ENCODE measurements at places on chromosomes 2 and 18.

GRCh38 chr2:188893972-188894371 is 80.2 kb upstream of the COL3A1 start:
- DNase-seq = no peak

GRCh38 chr18:33916200-33916599 is 308.5 kb downstream of the NOL4 start:
- no peak for DNase-seq

GRCh38 chr18:11950824-11951223 is 30.5 kb upstream of the IMPA2 start:
- DNase-seq = no peak

DNA sequence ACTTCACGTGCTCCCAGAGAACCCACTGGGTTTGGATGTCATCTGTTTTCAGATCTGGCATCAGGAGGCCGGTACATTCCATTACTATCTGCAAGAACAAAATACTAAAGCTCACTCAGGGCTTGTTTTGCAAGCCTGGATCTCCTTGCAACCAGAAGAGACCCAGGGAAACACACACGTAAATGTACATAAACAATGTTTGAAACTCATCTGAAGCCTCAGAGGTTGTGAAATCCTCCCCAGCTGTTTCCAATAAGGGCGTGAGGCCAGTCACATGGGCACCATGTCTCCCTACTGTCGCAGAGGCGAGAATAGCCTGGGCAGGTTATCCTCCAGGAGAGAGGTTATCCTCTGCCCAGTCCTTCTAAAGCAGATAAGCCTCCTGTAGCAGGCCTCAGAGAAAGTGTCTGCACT is 186.9 kb downstream of the GFPT1 start:
- DNase-seq = no peak

GRCh38 chr2:231129216-231129615 is 4.4 kb upstream of the HTR2B start:
- DNase-seq = no peak

- peak; percentile 83 for DNase-seq
Measured at GRCh38 chr2:143545949-143546255, 416.7 kb downstream of the ARHGAP15 start.

DNA sequence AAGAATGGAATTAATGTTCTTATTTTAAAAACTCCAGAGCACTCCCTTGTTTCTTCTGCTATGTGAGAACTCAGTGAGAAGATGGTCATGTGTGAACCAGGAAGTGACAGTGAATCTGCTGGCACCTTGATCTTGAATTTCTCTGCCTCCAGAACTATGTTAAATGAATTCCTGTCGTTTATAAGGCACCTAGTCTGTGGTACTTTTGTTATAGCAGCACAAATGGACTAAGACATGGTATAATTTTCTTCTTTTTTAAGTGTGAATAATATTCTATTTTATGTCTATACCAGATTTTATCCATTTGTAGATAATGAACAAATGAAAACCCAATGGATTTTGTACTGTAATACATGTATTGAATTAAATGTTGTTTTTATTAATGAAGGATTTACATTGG is 601.9 kb upstream of the REG3G start:
- DNase-seq = no peak

- DNase-seq = no peak
Measured at GRCh38 chr2:149568138-149568537, 19.4 kb downstream of the MMADHC start.

DNA sequence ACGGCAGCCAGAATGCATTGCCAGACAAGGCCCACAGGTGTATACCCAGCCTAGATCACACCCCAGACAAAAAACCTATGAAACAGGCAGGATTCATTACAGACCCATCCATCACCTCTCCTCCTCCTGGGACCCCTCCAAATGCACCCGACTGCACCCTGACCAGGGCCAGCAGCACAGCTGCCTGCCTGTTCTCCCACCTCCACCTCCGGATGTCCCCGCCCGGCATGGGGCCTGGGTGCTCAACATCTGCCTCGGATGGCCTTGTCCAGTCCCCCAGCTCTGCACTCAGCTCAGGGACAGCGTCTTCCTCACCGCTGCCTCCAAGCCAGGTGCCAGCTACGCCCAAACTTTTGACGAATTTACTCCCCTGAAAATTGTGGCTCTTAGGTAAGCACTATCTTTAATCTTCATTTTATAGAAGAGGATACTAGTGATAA is 91.1 kb downstream of the TPO start:
- peak; percentile 65 for DNase-seq

- DNase-seq = no peak
Measured at GRCh38 chr18:65091744-65092329, 659.0 kb upstream of the CDH7 start.
